ENCODE measurements at places on chromosomes 11 and 22.

GRCh38 chr11:34190192-34191139 is 85.0 kb downstream of the NAT10 start:
- DNase-seq, result no peak

DNA sequence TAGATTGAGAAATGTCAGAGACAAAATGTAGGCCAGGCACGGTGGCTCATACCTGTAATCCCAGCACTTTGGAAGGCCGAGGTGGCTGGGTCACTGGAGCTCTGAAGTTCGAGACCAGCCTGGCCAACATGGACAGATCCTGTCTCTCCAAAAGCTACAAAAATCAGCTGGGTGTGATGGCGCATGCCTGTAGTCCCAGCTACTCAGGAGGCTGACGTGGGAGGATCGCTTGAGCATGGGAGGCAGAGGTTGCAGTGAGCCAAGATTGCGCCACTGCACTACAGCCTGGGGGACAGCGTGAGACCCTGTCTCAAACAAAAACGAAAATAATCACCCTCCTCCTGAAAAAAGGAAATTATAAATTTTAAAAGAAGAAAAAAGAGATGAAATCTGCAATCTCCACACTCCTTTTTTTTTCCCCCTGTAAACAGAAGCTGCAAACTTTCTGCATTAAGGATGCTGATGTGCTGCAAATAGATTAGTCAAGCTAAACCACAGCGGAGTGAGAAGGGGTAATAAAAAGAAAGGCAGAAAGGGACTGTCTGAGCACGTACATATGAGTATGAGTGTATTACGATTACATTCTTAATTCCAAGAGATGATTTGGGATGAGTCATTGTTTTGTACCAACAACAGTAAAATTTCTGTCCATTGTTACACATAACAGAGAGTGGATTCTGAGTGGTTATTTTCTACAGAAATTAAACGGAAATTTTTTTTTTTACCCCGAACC is 87.3 kb downstream of the SIK3 start:
- DNase-seq, result no peak

DNA sequence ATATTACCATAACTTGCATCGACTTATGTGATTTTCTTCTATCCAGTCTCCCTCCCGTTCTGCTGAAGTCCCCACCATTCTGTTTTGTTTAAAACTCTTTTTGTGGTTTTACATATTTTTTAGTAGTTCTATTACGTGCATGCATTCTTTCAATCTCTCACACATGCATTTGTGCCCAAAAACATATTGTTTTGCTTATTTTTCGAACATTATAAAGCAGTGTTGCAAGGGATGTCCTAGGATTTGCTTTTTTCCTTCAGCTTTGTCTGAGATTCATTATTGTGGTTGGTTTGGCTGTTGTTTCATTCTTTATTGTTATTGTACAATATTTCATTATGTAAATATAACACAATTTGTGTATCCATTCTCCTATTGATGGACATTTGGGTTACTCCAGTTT is 235.7 kb downstream of the DYNC2H1 start:
- DNase-seq, result no peak

GRCh38 chr11:17552392-17553248 is 5.6 kb downstream of the OTOG start:
- DNase-seq, result no peak

- no peak for DNase-seq
Observed at GRCh38 chr11:62449451-62449851, 30.6 kb downstream of the SCGB1A1 start.

All from stimulated activated CD8-positive, alpha-beta memory T cell treated with anti-CD3 and anti-CD28 coated beads, Interleukin-4, amount 100 ng/mL, for 1 hour (primary cell).